Urothelium cell line (cell line): ENCODE measurements at places on chromosomes 16 and 17.
A peak's percentile ranks its signal among the peaks of the same experiment; 100 is the strongest.

DNA sequence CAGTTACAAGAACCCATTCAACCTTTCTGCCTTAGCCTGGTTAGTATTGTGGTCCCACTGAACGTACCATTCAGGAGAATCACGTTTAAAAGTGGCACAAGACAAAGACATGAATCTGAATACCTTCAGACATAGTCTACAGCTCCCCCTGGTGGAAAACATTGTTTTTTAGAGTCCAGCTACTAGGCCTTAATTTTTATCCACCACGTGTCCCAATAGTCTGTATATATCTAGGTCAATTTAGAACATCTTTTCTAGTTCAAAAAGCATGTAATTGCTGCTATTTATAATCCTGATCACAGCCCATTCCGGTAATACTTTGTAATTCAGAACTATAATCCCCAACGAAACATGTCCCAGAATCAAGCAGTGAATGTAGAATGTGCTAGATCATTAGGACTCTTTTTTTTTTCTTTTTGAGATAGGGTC lies 13.7 kb upstream of the GUCY2D start:
- peak; percentile 32 for DNase-seq

DNA sequence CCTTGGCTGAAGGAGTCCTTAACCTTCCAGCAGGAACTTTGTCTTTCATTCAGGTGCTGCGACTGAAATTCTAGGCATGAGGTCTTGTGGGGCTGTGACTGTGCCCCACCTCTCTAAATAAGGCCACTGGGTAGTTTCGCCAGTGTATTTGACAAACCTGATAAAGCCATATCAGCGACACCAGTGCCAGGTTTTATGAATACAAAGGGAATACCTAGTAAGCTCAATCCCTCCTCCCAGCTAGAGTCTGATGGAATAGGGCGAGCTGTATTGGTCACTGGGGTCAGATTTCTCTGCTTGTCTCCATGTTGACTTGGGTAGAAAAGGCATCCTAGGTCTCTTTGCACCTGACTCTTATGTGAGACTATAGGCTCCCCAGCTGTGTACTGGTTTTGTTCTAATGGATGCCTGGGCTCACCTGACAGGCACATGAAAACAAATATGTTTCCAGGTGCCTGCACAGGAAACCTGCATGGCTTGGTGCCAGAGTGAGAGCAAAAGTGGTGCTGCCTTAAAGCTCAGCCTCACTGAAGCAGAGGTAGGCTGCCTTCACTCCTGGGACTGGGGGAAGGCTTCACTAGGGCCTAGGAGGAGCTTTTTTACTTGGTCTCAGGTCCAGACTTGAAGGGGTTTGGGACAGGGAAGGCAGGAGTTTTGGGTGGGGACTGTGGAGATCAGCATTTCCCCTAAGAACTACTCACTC lies 8.3 kb downstream of the SLC7A6 start:
- no peak for DNase-seq

DNA sequence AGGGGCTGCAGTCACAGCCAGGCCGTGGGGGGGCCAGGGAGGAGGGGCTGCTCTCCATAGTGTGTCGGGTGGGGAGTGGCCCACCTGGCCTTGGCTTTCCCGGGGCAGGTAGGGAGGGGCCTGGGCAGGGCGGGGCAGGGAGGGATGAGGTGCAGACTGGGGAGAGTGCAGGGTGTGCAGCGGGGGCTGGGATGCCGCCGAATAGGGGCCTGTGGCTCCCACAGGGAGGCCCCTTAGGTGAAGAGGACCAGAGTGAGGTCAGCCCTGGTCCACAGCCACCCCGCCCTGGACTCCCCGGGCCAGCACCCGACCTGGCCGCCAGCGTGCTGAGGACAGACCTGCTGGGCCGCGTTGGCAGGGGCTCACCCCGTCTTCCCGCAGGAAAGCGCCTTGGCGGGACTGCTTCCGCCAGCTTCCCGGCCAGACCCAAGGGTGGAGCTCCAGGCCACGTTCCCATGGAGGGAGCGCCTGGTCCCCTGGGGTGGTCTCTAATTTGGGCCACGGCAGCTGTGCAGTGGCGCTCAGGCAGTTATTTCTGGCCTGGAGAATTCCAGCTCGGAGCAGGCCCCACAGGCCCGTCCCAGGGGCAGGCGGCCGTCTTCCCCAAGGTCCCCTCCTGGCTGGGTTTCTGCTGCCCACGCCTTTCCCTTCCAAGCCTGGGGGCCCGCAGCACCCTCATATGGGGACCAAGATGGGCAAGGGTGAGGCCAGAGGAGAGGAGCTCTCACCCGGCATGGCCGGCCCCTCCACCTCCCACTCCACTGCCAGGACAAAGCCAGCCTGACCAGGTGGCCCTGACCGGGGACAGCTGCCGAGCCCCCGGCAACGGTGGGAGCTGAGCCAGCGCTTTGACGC lies 27.9 kb downstream of the CACNA1H start:
- no peak for DNase-seq

DNA sequence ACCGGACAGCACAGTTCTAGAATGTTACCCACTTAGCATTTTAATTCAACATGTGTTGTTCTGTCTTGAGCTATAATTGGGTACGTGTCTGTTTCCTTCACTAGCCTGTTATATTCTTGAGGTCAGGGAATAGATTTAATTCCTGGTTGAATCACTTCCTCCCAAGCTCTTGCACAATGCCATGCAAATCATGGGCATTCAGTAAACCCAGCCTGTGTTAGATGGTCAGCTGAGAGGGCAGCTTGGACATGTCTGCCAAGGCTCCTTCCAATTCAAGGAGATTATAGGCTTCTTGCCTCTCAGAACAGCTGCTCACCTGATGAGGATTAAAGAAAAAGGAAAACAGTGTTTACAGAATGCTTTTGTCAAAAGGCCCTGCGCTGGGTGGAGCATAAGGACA lies 12.6 kb downstream of the C1QTNF1 start:
- peak; percentile 63 for DNase-seq

- DNase-seq: no peak
These were observed 152.5 kb downstream of the VPS53 start for GRCh38 chr17:562174-562573.

DNA sequence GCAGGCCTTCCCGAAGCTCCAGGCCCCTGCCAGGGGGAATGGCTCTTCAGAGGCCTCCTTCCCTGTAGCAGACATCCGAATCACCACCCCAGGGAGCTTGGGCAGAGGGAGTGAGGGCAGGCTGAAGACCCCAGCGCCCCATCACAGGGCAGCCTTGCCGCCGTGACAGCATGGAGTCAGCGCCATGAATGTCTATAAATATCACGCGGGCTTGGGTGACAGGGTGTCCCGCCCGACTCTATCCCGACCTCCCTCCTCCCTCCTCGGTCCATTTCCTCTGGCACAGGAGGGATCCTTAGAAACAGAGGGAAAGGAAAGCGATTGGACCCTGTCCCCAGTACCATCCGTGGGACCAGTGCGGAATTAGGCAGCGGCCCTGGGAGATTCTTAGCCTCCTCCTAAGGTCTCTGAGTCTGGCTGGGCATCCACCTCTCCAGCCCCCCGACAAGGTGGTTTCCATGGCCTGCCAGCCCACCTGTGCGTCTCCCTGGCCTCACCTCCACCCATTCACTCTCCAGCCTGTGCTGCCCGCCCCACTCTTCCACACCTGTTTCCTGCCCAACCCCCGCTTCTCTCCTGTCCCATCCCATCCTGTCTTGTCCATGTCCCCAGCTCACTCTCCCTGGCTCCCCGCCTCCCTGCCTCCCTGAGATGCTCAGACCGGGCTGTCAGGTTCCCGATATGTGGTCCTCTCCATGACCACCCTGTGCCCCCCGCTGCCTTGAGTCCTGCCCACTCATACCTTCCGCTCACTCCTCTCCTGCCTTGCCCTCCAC lies 5.1 kb downstream of the ATP2A1 start:
- DNase-seq: no peak

- DNase-seq: no peak
These were observed 9.7 kb downstream of the ABCC12 start for GRCh38 chr16:48146131-48146530.

GRCh38 chr17:17819561-17819995 lies 17.2 kb downstream of the SREBF1 start:
- DNase-seq: peak; percentile 87

GRCh38 chr17:32520737-32521404 lies 34.1 kb downstream of the CDK5R1 start:
- no peak for DNase-seq

GRCh38 chr16:14335297-14335696 lies 264.2 kb downstream of the MRTFB start:
- no peak for DNase-seq

DNA sequence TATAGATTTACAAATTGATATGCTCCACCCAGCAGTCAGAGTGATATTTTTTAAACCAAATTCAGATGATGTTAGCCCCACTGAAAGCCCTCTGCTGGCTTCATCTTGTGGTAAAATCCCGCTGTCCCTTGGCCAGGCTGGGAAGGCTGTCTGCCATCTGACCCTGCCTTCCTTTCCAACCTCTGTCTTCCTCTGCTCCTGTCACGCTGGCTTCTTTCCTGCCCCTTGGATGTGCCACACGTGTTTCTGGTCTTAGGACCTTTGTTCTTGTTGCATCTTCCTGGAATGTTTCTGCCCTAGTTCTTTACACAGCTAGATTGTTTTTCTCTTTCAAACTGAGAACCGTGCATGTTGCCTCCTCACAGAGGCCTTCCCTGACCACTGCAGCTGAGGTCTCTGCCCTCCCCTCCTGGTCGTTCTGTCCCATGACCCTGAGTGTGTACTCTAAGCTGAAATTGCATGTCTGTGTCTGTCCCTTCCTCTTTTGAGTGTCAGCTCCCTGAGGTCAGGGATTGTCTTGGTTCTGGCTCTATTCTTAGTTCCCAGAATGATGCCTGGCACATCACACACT lies 11.4 kb downstream of the NT5M start:
- no peak for DNase-seq

DNA sequence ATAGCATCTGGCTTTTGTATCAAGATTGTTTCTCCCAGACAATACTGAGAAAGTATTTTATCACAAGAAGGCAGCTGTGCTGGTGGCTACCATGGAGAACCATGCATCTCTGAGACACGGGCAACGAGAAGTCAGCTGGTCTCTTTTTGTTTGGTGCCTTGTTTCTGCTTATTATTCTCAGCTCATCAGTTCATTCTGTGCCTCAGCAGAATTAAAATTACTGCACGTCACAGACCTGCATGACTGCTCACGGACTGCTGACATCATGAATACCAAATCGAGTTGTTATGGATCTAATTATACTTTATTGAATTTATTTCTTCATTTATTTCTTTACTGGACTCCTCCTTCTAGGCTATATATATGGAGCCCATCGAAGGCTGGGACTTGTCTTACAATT lies 19.0 kb upstream of the PMP22 start:
- no peak for DNase-seq

- no peak for DNase-seq
These were observed 20.1 kb downstream of the KRT25 start for GRCh38 chr17:40735016-40735415.

DNA sequence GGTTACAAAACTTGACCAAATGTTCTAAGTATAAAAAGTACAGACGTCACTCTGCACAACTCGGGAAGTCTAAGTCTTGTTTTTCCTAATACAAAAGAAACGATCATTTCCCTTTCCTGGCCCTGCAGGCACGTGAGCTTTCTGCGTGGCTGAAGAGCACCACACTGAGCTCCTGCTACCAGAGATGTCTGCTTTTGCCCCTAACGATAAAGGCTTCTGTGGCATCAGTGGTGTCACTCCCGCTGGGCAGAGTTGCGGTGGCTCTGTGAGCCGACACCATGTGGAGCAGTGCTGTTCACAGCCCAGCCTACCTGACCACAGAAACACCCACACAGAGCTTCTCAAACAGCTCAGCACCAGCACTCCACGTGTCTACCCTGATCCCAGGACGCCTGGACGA lies 20.5 kb downstream of the EMC8 start:
- DNase-seq: no peak

DNA sequence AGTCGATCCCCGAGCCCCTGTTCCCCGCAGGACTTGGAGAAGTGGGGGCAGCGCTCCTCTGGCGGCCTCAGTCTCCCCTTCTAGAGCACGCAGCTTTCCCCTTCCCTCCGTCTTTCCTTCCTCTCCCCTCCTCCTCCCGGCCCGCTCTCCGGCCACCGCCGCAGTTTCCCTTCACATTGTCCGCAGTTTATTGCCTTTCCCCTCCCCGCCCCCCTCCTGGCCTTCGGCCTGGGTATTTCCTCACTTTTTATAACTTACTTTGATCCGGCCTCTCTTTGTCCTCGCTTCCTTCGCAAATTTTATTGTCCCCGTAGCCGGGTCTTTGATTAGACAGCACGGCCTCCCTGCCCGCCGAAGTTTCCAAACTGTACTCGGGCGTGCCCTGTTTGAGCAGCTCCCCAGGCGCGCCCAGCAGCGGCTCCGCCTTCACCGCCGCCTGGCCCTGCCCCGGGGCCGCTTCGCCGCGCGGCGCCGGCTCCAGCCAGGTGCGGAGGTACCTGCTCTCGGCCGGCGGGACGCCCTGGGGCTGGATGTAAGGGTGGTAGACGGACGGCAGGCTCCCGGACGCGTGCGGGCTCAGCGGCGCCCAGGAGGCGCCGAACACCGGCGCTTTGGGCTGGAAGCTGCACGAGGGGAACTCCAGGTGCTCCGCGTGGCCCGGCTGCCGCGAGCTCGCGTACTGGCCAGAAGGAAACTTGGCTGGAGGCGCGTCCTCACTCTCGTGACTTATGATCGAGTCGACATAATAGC lies 488 bp downstream of the HOXB9 start:
- peak; percentile 81 for DNase-seq

GRCh38 chr17:1931844-1932579 lies 93.1 kb downstream of the RTN4RL1 start:
- DNase-seq: no peak

- DNase-seq: no peak
These were observed 7.1 kb downstream of the ARL4D start for GRCh38 chr17:43405861-43406260.

DNA sequence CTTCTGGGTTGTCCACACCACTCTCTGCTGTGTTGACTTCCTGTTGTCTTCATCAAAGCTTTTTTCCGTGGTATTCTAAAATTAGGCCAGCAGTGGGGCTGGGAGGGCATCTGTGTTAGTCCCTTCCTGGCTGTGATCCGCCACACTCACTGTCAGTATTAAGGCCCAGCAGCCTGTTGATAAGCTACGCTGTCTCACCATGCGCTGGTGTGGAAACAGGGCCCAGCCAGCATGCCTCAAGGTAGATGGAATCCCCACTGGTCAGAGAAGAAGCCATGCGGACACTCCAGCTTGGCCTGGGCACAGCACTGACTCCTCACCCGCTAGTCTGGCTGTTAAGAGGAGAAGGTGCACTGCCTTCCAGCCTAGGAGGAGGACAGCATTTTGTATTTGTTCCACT lies 11.4 kb downstream of the CDR2L start:
- no peak for DNase-seq

DNA sequence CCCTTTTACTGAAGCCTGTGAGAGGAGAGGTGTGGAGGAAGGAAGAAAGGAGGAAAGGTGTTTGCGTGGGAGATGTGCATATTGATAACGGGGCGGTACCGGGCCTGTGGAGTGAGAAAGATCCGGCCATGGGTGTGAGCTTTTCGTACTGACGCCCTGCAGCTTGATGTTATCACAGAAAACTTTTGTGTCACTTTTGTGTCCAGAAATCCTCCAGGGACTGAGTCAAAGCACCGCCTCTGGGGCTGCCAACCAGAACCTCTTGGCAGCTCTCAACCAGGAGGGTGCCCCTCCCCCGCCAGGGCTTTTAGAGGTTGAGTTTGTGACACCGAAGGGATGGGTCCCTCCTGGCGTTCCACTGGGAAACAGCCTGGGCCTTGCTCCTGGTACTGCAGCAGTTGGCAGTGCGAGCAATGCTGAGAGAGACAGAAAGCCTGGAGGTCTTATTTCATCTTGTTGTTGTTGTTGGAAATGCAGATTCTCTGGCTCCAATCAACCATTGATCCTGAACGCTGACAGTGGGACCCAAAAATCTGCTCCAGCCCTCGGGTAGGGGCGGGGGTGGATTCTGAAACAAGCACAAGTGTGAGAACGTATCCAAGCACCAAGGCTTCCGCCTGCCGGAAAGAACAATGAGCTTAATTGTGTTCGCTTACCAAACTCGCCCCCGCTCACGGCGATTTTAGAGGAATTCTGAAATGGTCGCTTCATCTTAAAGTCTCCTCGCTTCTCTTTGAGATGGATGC lies 65.0 kb downstream of the CRISPLD2 start:
- peak; percentile 22 for DNase-seq
